ENCODE measurements at places on chromosomes 6 and 20.

- no peak for DNase-seq
Observed at GRCh38 chr20:34979366-34980153, 23.9 kb downstream of the MYH7B start.

DNA sequence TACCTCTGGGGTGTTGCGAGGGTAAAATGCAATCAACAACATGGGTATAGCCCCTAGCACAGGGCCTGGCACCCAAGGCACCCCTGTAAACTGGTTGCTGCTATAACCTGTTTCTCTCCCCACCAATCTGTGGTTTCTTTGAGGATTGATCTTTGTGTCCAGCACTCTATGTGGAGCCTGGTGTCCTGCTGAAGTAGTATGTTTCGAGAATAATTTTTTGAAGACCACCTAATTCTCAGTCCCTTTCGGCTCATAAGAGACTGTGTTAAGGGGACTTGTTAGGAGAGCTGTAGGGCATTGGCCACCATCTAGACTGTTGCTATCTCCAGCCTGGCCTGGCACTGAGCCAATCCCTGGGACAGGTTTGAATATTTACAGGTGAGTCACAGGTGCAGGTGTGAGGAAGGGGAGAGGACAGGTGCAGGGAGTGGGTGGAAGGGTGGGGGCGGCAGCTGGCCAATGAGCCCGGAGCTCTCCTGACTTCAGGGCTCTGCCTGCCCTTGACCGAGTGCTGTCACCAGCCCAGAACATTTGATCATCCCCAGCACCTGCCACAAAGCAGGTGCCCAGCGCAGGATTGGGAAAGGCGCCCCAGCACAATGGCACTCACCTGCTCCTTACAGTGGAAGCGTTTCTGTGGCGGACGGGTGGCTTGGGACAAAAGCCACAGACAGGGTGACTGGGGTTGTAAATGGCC, 8.1 kb upstream of the C20orf144 start:
- DNase-seq: no peak

GRCh38 chr6:109318328-109318876, 63.9 kb downstream of the CD164 start:
- DNase-seq: no peak

- DNase-seq: no peak
Observed at GRCh38 chr6:106520711-106521401, 108.4 kb downstream of the RTN4IP1 start.

- DNase-seq: no peak
Observed at GRCh38 chr20:5657190-5657875, 92.9 kb upstream of the SHLD1 start.

DNA sequence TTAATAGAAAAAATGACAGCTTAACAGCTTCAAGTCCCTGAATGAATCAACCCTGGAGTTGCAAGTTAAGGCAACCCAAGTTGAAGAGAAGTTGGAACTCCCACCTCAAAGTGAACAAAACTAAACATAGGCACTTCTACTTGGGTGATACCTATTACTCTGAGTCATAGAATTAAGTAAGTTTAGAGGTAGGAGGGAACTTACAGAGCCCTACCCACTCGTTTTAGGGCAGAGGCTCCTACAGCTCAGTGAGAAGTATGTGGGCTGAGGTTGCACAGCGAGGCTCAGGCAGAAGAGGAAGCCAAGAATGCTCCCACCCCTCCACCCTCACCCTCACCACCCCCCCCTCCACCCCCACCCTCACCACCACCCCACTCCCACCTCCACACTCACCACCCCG, 42.2 kb downstream of the NFATC2 start:
- DNase-seq: peak; percentile 19

DNA sequence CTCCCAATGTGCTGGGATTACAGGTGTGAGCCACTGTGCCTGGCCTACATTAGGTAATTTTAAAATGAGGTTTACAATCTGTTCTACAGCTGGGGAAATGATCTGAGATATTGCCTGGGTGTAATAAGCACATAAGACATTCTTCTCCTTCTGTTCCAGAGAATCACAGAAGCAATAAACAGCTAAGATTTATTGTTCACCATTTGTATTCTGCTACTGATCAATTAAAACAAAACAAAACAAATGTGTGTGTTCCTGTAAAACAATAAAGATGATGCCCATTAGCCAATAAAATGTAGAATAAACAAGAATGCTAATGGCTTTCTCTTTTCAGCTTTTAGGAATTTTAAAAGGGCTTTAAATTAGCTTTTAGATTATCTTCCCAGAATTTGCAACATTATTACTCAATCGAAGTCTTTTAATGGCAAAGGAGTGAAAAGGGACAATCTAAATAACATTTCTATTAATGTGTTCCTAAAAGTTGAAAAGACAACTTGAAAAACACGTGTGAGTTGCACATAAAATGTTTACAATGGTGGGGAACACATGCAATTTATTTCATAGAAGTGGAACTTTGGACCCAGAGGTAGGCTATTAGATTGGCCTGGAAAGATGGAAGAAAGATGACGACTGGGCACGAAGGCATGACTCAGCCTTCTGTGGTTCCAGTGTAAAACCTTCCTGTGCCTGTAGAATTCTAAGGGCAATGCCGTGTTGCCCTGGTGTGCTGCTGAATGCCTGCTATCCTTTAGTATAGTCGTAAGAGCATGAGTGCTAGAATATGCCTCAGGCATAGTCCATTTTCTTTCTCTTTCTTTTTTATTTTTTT, 29.0 kb upstream of the DEK start:
- no peak for DNase-seq

DNA sequence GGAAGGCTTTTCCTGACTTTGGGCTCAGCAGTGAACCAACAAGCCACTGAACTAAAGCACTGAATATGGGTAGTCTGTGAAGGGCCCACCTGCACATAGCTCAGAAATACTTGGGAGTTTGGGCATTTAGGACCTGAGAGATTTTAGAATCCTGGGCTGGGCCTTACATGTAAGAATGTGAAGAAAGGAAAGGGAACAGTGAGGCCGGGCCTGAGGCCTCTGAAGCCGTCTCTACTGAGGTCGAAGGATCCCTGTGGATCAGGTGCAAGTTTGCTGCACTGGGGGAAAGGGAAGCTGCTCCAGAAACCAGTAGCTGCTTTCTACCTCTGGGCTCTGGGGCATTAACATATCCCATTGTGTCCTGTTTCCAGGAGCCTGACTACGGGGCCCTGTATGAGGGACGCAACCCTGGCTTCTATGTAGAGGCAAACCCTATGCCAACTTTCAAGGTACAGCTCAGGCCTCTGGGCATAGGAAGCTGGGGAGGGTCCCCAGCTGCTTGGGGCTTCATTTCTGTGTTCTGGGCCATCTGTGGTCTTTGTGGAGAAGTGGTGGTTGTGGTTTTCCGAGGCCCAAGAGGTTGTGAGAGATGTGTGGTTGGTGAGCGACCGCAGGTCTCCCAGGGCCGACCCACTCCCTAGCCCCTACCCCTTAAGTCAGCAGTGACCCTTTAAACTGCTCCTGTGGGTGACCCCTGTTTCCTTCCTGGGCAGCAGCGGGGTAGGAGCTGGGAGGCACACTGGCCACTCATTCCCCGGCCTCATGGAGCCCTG, 30.3 kb downstream of the PLCG1 start:
- DNase-seq: no peak

- no peak for DNase-seq
Observed at GRCh38 chr6:133891149-133891926, 2.4 kb downstream of the TCF21 start.

Data from activated naive CD4-positive, alpha-beta T cell (primary cell).